ENCODE measurements at places on chromosomes 7 and 10.
A peak's percentile ranks its signal among the peaks of the same experiment; 100 is the strongest.

- DNase-seq = no peak
These were observed 12.1 kb downstream of the EPDR1 start for GRCh38 chr7:37932543-37932942.

DNA sequence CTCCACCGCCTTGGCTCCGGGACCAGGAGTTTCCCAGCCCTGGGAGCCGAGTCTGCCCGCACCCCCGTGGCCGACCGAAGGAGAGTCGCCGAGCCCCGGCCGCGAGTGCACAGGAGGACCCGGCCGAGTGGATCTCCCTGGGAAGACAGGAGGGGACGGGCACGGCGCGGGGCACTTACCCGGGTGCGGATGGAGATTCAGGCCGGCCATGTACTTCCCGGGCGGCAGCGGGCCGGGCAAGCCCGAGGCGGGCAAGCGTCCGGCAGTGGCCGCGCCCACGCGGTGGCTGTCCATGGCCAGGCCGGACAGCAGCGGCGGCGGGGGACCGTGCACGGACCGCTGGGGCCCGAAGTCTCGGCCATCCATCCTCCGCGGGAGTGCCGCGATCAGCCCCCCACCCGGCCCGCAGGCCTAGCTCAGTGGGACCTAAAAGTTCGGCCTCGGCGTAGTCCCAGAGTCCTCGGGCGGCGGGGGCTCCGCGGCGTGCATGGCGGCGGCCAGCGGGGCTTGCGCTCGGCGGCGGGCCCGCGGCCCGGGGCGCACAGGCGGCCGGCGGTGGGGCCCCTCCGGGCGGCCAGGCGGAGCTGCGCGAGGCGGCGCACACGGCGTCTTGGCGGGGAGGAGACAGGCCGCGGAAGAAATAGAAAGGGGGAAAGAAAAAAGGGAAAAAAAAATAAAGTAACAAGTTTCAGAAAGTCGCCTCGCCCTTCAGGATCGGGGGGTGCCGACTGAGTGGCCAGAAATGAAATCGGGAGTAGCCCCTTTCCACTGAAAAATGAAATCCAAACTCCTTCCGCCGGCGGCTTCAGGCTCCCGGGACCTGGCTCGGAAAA is 2.5 kb downstream of the TNRC18 start:
- peak; percentile 11 for DNase-seq

DNA sequence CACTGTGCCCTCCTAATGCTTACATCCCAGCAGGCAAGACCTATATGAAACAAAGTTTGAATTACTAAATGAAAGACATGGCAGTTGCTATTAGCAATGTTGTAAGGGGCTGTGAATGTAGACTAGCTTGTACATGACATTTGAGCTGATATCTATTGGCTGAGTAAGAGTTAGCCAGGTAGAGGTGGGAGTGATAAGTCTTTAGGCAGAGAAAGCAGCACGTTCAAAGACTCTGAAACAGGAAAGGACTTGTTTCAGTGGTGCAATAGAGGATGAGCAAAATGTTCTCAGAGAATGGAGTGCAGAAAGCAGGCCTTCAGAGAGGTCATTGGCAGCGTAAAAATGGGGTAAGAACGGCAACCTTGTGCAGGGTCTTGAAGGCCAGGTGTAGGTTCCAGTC is 687.6 kb downstream of the AUTS2 start:
- DNase-seq = no peak

DNA sequence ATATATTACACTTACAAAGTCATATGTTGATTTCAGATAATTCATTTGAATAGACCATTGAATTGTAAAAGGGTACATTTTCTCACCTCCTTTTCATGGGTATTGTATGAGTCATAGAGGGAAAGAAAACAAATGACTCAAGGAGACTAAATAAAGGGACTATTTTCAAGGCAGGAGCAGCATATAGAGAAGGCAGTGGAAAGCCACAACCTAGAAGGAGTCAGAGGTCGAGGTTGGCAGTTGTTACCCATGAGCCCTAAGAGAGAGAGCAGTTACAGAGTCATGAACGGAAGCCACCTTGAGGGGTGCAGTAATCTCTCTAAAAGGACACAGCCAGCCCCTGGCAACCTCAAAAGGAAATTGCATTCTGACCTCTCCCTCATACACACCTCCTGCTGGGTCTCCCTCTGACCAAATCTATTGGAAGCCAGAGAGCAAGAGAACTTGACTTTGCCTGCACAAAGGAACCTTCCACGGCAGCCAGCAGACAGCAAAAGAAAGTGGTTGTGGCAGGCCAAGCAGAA is 137.9 kb downstream of the GRM8 start:
- DNase-seq = no peak

DNA sequence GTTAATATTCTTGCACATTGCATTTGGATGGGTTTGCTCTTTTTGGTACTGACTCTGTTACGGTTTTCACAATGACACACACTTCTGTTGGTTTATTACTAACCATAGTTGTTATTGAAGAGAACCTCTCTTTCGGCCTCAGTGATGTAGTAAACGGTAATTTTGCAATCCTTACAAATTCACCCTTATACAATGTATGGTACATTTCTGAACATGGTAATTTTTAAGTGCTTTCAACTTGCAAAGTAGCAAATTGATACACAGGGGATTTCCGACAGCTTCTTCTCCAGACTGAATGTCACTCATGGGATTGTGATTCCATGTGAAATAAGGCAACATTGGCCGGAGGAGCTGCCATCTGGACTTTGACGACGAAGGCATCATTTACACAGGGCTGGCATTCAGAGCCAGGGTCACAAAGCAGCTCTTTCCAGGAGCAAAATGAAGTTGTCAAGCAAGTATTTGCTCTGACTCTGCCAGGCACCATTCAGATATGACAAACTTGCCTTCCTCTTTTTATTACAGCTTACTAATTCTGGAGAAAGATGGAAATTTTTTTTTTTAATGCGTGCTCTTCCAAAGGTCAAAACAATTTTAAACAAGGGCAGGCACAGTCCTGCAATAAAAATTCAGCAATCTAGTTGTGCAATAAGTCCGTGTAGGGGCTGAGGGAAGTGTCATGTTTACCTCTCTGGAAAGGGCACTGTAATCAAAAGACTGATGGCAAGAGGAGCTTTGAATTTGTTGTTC is 711.5 kb upstream of the C7orf33 start:
- DNase-seq = no peak

- DNase-seq = no peak
These were observed 56.0 kb downstream of the ZNF800 start for GRCh38 chr7:127336458-127336857.

DNA sequence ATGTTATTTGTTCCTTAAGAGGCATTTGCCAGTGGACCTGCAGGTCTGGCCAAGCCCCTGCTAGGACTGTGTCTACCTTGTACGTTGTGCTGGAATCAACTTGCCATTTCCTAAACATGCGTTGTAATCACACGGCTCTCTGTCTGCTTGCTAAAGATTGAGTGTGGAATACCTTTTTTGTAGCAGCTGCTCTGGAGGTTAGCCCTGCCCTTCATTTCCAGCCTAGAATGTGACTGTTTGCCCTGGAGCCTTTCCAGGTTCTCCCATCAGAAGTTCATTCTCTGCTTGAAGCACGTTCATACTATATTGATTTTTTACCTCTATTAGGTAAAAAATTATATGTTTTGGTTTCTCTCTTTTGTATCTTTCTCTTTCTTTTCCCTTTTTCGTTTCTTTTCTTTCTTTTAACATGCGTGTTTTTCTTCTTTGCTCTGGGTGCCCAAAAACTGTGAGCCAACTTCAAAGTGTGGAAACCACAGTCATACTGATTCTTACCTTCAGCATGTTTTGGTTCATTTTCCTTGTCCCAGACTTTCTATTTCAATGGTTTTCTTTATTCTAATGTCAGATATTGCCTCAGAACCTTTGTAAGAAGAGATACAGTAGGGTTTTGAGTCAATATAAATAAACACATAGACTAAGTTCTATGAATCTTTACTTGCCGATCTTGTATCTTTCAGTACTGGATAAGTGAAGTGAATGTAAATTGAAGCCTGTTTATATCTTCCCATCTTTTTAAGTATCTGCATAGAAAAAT is 111.9 kb upstream of the RPA3 start:
- no peak for DNase-seq

DNA sequence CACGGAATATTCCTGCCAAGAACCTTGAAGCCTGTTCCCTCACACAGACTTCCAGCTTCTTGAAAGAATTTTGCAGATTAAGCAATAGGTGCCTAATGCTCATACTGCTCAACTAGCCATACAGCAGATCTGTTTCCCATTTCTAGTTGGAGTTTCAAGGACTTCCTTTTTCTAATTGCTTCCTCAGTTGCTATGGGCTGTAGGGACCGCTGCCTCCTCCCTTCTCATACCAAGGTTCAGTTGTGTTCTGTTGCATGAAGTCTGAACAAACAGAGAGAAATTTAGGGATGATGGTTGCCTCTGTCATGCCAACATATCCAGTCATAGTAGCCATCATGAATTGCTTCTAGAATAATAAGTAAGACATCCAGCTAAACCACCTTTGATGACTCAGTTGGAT is 6.8 kb downstream of the ITGA8 start:
- DNase-seq = no peak

- peak; percentile 8 for DNase-seq
These were observed 23.2 kb downstream of the CALCR start for GRCh38 chr7:93551063-93551895.

- no peak for DNase-seq
These were observed 490.2 kb upstream of the IGFBP3 start for GRCh38 chr7:46411236-46411635.

DNA sequence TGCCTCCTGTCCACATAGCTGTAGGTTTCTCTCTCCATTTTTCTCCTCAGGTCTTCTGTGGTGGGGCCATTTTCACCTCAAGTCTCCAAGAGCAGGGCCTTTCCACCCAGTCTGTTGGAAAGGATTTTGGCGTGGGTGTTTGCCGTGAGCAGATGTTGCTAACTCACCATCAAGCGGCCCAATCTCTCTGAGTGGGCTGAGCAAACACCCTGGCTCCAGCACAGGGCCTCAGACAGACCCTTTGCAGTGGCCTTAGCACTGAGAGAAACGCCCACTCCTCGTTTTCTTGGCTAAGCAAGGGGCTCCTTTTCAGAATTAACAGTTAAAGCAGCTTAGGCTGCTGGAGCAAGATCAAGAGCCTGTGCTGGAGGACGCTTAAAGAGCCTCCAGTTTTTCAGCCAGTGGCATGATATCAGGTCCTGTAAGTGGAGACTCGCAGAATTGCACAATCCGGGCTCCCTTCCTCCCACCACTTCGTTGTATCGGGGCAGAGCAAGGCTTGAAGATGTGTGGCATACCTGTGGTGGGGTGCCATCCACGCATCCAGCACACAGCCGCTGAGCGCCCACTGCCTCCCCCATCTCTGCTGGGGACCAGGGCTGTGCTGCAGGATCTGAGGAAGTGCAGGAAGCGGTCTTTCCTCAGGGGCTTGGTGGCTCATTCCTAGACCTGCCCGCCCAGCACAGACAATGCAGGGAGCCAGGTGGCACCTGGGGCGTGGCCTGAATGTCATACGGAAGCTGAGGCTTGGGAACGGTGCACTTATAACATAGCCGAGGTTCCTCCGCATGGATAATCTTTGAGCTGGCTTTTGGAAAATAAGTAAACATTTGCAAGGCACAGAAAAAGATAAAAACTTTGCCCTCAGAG is 142.7 kb downstream of the ADARB2 start:
- no peak for DNase-seq

DNA sequence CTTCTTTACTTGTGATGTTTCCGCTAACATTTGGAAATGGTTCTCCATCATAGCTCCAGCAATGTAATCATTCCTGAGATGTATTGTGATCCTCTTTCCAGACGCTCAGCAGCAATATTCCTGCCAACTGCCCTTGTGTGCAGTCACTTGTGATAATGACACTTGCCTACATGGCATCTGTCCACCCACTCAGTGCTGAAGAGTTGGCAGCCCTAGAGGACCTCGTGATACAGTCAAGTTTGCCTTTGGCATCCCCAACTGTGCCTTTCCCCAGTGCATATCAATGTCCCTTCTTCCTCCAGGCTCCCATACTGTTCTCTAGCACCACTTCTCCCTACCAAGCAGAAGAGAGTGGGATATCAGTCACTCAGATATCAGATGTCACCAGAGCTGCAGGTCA is 64.9 kb downstream of the MYOF start:
- DNase-seq = no peak

- no peak for DNase-seq
These were observed 111.0 kb downstream of the EGFR start for GRCh38 chr7:55129541-55130394.

GRCh38 chr7:104723001-104723400 is 291.0 kb upstream of the KMT2E start:
- no peak for DNase-seq

GRCh38 chr7:156604836-156605695 is 35.5 kb upstream of the RNF32 start:
- DNase-seq = no peak

GRCh38 chr10:34781711-34782110 is 33.4 kb downstream of the PARD3 start:
- no peak for DNase-seq

Measured in CD4-positive, alpha-beta T cell treated with Interleukin-10 for 1 hour (primary cell).